ENCODE measurements at places on chromosomes 7 and 10.
A peak's percentile ranks its signal among the peaks of the same experiment; 100 is the strongest.

- DNase-seq, result no peak
These were observed 25.7 kb downstream of the STK32C start for GRCh38 chr10:132281915-132282666.

- DNase-seq, result no peak
These were observed 2.0 kb downstream of the STAMBPL1 start for GRCh38 chr10:88881922-88882645.

DNA sequence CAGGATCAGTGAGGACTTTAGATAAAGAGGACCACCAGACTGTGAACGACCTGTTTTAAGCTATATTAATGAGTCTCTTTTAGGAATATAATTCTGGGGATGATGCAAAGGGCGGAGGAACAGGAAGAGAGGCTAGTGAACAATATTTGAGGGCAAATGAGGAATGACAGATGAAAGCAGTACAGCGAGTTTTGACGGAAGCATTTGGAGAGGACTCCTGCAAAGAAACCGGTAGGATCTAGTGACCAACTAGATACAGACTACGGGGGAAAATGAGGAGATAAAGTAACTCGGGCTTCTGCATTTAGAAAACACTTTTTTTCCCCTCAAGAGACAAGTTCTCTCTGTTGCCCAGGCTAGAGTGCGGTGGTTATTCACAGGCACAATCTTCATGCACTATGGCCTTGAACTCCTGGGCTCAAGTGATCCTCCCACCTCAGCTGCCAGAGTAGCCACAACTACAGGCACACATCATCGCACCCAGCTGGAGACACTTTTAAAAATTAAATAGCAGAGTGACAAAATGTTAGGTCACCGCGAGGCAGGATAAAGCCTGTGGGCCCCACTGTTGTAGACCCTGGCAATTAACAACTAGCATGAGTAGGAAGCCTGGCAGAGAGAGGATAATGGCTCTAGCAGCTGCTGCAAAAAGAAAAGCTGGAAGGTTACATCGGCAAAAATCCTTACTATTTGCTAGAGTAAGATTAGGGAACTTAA lies 143.2 kb downstream of the SRPK2 start:
- DNase-seq, result no peak

DNA sequence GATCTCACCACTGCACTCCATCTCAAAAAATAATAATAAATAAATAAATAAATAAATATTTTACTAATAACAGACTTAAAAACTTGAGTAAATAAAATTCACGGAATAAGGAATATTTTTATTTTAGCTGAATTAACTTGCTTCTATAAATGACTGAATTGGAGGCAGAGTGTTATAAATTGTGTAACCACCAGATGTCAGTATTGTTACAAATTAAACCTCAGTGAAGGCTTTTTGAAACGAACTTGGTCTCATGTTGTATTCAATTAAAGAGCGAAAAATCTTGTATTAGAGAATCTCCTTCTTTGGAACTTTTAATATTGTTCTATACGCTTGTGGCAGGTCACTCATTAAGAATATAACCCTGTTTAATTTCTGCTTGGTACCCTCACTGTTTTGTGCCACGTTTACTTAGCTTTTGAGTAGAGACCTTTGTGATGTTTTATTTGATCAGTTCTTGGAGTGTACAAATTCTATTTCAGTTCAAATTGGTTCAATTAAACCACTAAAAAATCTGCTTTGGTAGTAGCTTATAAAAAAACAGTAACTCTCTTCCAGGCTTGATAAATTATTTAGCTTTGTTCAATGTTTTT lies 45.6 kb upstream of the SCIN start:
- peak; percentile 28 for DNase-seq

DNA sequence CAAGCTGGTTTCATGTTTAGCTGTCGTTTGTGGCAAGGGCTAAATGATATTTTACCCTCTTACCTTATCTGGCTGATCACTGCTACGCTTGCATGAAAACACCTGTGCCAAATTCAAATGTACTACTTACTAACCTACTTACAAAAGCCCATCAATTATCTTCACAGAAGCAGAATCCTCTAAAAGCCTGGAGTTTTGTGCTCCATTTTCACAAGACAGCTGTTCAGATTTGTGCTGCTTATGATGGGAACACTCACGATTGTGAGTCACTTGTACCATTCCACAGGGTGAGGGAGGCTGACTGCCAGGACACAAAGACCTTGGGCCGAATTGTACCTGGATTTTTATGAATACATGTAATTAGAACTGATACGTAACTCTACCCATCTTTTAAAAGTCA lies 245.0 kb upstream of the NPY start:
- no peak for DNase-seq

DNA sequence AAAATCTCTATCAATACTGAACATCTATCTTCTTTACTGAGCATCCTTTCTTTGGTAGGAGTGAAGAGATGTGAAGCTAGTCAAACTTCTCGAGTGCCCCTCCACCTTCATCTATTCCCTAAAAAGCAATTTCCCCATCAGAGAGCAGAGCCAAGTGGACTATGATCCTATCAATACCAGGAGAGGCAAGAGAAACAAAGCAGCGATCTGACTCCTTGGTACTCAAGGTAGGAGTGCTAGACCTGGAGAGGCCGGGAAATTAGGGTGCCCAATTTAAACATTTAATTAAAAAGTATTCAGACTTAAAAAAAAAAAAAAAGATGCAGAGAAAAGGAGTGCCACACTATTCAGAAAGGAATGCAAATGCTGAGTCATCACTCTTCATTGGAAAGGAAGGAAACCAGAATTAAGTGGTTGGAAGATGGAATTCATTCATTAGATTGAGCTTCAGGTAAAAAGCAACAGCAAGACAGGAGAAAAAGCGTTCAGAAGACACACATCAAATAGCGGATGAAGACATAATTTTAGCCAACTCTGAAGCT lies 1.6 kb downstream of the TIAL1 start:
- DNase-seq, result peak; percentile 57

- no peak for DNase-seq
These were observed 9.0 kb downstream of the NFKB2 start for GRCh38 chr10:102404361-102405107.

DNA sequence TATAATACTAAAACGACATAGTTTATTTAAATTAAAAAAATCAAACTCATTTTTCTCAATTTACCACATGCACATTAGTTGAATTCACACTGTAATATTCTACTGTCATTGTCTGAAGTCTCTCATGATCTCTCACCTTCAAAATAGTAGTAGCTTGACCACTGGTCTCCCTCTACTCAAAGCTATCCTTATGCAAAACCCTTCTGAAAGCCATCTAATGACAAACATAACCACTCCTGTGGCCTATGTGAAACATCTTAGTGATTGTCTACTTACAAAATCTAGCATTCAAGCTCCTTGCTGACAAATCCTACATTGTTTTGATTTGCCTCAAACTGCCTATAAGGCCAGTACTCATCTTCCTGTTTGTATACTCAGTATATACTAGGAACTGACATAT lies 606.0 kb upstream of the GHITM start:
- DNase-seq, result no peak

DNA sequence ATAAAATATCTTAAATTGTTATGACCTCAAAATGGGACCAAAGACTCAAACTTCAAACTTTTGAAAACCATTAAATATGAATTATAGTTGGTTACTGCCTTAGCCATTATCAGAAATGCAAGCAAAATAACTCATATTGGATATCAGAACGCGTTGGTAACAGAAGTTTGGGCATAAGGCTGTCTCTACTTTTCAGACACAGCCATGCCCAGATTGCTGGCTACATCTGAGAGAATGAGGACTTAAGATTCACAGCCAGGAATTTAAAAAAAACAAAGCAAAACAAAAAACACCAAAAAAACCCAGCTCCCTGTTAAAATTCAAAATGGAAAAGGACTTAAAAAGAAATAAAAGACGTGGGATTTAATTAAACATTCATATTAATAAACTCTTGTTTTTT lies 161.6 kb downstream of the JMJD1C start:
- no peak for DNase-seq

DNA sequence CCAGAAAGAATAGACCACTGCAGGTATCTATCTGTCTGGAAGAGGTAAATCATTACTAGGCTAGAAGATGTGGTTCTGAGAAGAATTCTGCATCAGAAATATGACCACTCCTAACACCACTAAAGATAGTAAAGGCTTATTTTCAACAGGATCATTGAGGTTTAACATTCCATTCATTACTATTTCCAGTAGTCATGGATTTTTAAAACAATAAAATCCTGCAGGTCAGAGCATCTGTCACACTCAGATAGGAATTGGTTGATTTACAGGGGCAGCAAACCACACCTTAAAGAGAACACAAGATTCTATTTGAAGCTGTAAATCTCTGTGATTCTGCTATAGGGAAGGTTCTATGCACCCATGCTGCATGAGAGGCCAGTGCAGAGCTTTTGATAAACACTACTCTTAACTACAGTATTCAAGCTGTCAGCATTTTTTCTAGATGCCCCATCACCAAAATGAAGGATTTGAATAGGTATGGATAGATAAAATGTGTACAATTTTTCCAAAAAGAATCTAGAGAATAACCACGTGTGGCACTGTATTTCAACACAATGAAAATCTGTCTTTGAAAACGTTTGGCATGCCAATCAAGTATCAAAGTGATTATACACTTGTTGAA lies 14.6 kb downstream of the LRRC17 start:
- peak; percentile 20 for DNase-seq

GRCh38 chr10:124646483-124647352 lies 97.5 kb downstream of the FAM53B start:
- peak; percentile 48 for DNase-seq

DNA sequence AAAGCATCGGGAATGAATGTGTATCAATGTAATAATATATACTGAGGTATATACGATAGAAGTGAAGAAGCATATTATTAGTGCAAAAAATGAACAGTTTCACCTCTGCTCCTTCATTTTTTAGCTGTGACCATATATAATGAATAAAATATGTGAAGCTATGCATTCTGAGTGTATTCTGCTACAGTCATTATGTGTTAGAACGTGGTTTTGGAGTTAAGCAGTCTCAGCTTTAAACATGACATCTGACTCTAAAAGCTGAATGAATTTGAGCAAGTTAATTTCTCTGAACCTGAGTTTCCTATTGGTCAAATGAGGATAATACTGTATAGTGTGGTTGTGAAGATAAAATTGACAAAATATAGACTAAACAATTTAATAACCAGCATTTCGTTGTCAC lies 358.1 kb downstream of the SUGCT start:
- DNase-seq, result no peak

DNA sequence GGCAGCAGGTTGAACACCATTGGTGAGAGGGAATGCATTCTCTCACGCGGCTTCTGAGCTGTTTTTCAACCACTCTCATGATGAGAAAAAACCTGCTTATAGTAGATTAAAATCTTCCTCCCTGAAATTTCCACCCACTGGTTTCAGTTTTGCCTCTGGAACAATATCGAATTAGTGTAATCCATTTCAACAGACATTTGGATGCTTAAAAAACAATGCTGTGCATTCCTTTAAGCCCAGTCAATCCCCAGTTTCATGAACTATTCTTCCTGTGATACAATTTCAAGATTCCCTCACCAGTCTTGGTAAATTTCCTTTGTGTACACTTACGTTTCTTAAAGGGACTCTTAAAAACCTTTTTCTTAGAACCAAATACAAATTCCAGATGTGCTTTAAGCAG lies 89.6 kb downstream of the ITIH5 start:
- DNase-seq, result no peak

DNA sequence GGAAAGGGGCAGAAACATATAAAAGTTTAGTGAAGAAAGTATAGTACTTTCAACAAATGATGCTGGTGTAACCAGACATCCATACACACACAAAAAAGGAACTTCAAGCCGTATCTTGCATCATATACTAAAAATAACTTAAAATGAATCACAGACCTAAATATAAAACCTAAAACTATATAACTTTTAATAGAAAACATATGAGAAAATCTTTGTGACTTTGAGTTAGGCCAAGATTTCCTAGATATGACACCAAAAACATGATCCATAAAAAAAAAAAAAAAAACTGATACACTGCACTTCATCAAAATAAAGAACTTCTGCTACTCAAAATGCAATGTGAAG lies 40.9 kb downstream of the NUDCD3 start:
- DNase-seq, result no peak

GRCh38 chr10:81564143-81564542 lies 310.9 kb upstream of the NRG3 start:
- DNase-seq, result no peak

- no peak for DNase-seq
These were observed 8.8 kb downstream of the MAFK start for GRCh38 chr7:1539181-1539881.

- no peak for DNase-seq
These were observed 5.2 kb upstream of the APBB1IP start for GRCh38 chr10:26432938-26433337.

DNA sequence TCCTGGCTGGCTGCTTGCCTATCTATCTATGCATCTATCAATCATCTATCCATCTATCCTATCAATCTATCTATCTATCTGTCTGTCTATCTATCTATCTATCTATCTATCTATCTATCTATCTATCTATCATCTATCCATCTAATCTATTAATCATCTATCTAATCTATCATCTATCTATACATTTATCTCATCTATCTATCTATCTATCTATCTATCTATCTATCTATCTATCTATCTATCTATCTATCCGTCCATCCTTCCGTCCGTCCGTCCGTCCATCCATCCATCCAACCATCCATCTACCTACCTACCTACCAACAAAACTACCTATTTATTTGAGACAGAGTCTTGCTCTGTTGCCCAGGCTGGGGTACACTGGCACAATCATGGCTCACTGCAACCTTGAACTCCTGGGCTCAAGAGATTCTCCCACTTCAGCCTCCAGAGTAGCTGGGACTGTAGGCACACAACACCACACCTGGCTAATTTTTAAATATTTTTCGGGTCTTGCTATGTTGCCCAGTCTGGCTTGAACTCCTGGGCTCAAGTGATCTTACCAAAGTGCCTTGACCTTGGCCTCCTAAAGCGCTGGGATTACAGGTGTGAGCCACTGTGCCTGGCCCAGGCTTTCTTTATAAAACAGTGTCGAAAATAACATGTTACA lies 95.3 kb upstream of the NMT2 start:
- DNase-seq, result no peak

DNA sequence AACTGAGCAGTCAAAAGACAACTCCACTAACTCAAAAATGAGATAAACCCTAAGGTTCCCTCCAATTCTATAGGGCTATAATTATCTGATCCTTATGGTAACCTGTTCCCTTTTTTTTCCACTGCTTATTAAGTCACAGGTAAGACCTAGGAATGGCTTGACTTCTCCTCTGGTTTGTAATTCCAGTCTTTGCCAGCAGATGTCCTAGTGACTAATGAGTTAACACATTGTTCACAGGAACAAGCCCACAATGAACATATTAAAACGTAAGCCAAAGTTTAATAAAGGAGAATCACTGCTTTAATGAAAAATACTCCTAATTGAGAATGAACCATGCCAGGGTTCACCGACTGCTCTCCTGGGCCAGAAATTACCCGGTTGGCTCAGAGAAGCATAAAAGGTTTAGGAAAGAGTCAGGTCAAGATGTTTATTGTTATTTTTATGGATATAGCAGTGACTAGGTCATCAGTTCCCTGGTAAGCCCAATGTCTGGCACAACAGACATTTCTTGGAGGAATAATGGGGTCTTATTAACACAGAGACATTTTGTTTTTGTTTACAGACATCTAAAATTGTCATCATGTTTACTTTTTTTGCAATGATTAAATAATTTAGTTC lies 120.1 kb downstream of the ELAPOR2 start:
- DNase-seq, result peak; percentile 28

- DNase-seq, result no peak
These were observed 17.1 kb downstream of the BRAT1 start for GRCh38 chr7:2537981-2538851.
